CD4-positive, CD25-positive, alpha-beta regulatory T cell (primary cell): ENCODE measurements at places on chromosomes 3 and 15.

DNA sequence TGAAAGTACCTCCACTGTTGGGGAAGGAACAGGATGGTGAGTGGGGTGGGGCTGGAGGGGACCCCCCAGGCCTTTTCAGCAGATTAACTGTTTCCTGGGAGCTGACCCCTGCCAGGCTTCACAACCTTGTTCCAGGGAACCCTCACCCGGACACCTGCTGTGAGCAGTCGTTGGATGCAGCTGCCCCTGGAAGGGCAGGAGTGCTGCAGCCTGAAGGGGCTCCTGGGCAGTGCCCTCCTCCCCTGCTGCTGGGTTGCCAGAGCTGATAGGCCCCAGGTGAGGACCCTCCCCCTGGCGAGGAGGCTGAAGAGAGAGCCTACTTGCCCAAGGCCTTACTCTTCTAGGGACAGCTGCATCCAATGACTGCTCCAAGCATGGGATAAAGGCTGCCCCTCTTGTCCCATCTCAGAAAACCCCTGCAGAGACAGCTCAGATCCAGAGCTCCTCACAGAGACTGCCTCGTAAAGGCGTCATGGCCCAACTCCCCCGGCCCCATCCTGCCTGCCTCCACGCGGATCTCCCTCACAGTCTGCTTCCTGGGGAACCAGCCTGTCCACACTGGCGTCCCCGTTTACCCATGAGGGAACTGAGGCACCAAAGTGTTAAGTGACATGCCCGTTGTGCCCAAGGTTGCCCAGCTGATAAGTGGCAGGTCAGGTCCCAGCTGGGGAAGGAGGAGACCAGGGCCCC is 193.4 kb upstream of the LINGO1 start:
- DNase-seq = no peak

- no peak for DNase-seq
Measured at GRCh38 chr3:192514754-192515663, 212.3 kb downstream of the FGF12 start.

DNA sequence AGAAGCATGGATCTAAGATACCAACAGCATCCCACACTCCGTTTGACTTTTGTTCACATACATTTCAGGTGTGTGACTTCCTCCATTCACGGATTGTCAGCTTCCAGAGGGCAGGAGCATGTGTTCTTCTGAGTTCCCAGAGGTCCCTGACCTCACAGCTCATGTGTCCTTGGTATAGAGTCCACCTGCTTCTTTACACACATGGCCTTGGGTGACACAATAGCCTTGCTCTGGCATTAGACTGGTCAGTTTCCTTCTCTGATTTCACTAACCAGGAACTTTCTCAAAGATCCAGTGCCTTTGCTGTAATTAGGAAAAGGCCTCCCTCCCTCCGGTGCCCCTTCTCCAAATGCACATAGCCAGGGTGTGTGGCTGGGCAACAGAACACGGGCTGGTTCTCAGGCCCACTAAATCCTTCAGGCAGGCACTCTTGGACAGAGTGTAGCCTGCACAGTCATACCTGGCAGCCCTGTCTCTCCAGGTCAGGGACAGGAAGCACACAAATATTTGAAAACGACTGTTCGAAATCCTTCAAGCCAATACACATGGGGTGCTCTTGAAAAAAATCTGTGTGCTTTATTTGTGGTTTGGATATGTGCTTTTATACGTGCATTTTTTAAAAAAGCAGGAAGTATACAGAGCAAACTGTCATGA is 81.1 kb downstream of the TRIM42 start:
- DNase-seq = no peak

- no peak for DNase-seq
Measured at GRCh38 chr15:96716075-96716474, 385.6 kb downstream of the NR2F2 start.

DNA sequence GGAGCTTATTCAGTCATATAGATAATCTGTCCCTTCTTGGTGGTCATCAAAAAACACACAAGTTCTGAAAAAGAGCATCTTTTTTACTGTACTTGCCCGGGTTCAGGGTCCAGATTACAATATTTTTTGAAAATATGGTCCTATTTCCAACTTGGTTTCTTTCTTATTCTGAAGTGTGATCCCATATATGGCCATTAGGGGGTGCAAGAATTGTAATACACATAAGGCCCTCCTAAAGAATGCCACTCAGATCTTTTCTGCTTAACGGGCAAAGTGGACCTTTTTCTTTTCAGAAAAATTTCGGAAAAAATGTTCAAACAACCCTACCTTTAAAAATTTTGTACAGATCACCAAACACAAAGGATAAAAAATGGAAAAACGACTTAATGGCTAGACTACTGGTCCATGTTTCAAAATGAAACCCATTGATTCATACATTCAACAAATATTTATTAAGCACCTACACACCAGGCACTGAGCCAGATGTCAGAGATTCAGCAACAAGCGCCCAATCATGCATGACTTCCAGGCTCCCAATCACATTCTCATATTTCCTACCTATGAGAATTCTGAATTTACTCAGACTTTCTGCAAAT is 102.0 kb upstream of the MYRIP start:
- peak; percentile 42 for DNase-seq

- no peak for DNase-seq
Measured at GRCh38 chr3:152203652-152204051, 65.1 kb upstream of the MBNL1 start.

GRCh38 chr3:46866720-46867549 is 3.7 kb upstream of the MYL3 start:
- peak; percentile 54 for DNase-seq

DNA sequence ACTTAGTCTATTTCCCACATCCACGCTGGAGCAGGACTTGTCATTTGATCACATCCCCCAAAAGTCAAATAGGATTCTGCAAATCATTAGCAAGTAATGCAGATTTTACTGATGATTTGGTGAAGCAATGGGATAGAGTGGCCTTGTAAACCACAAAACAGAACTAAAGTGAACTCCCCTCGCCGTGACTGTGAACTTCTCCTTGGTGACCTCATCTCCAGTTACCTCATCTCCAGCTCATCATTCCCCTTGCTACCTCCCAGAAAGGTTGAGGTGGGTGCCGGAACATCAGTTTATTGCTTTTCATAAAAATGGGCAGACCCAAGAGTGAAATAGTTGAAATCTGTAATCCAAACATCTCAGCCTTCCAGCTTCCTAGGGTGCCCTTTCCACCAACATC is 36.7 kb upstream of the ADPGK start:
- no peak for DNase-seq

- DNase-seq = no peak
Measured at GRCh38 chr3:186888569-186888968, 41.8 kb upstream of the ST6GAL1 start.

DNA sequence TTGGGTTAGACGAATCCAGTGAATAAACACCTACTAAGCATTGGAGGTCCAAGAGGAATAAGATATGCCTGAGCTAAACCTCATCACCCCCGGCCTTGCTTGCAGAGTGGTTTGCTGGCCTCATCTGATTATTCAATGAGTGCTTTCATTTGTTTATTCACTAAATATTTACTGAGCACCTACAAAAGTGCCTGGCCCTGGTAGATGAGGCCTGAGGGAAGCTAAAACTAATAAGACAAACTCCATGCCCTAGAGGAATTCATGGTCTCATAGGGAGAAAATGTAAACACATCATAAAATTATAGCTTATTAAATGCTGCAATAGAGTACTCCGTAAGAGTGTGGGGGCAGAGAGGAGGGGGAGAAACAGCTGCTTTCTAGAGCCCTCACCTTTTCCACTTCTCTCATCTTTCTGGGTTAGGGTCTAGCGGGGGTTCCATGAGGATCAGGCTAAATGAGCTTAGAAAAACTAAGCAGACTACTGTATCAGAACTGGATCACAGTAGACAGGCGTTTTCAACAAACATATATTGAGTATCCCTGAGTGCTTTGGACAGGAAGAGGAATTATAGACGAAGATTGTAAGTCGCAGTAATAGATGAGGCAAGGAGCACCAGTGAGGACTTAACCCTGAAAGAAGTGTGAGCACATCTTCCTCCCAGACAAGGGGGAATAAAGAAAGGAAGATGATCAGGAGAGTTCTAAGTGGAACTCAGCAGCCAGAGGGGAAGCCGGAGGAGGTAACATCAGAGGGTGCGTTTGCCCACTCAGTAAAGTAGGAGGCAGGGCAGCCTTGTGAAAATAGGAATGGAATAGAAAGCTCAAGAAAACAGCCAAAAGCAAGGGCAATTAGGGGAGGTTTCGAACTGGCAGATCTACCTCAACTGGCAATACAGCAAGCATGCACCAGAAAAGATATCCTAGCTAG is 31.5 kb upstream of the LAMP3 start:
- DNase-seq = no peak

DNA sequence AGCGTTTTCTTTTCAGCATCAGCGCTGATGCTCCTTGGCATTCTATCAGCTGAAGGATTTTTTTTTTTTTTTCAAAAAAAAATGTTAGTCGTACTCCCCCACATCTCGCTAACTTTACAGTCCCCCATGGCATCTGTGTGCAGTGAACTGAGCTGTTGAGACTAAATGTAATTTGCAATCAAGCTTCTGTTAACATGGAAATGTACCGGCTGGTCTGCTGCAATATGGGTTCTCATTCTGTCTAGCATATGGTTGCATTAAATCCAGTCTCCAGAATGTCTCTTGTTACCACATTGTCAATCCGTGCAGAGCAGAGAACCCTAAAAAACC is 32.2 kb upstream of the TPRG1 start:
- DNase-seq = no peak

- DNase-seq = no peak
Measured at GRCh38 chr3:48518069-48518468, 14.1 kb upstream of the SHISA5 start.

DNA sequence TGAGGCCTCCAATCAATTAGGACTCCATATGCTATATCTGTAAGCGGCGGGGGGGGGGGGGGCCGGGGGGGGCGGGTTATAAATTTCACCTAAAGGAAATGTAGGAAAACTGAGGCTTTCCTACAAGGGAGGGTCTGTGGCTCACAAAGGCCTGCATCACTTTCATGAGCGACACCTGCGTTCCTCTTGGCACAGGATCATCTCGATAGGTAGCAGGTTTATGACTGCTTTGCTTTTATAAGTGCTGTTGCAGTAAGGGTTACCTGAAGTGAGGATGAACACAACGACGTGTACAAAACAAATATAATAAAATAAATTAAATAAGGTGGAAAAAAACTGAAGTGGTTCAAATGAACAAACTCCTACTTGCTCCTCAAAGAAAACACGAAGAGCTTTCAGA is 194.3 kb downstream of the FOXP1 start:
- DNase-seq = no peak

- no peak for DNase-seq
Measured at GRCh38 chr3:130395916-130396315, 50.4 kb downstream of the COL6A5 start.

DNA sequence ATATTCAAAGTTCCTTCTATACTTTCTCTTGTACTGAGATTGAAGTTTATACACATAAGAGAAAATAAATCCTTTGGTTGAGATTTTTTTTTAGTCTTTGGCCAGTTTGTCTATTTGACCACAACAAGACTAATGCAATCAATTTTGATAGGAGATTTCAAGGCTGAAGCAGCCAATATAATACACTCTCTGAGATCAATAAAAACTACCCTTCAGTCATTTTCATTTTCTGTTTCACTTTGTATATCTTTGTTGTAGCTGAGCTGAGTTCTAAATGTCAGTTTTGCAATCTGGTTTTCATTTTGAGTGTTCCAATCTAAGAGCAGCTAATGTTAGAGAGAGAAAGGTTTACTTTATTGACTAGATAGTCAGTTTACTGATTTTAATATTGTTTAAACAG is 623.8 kb upstream of the ROBO1 start:
- DNase-seq = no peak

GRCh38 chr3:23206366-23206765 is 3.2 kb downstream of the UBE2E2 start:
- DNase-seq = no peak

DNA sequence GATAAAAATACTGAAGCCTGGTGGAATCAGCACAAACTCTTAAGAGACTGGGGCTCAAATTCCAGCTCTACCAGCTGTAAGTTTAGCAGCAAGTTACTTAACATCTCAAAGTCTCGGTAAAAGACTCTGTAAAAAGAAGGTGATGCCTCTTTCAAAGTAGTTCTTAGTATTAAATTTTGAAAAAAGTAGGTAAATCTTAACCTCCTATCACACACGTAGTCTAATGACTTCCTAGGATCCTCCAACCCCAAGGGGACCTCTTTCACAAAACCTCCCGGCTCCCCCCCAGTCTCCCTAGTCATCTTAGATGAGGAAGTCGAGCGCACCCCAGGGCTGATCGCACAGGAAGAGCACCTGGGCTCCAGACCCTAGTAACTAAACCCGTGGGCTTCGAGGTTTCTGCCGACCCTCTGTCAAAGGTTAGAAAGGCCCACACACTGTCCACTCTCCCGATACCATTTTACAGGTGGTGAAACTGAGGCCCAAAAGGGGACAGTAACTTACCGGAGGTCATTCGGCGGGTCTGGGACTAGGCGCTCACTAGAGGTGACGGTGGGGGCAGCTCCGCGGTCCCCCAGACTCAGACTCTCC is 427 bp downstream of the MBD4 start:
- peak; percentile 71 for DNase-seq
